ENCODE measurements at places on chromosomes 7 and 10. TPM values are rescaled to one million over a fixed set of nuclear protein-coding genes. Genes with fewer than 3 reads are reported as not detected.

- no peaks in the 10 kb centered on the region for H3K36me3 ChIP-seq
- H3K4me3 ChIP-seq, result no peak overlapping the region
- H3K27ac ChIP-seq, result no peak overlapping the region
Observed at GRCh38 chr7:108869070-108869469, 299.4 kb downstream of the DNAJB9 start.

DNA sequence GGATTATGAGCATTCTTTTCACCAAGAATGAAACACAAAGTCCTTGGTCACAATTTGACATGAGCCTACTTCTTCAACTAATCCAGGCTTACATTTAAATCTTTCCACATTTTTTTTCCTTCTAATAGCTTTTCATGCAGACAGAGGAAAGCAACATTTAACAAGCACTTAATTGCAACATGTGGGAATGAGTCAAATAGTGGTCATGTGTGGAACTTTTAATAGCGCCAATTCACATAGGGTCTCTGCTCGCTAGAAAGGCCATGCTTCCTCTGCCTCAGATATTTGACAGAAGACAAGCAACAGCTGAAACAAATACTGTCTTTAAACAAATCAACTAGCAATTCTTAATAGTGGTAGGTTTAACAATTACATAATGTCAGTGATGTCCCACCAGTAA is 285.9 kb upstream of the ETV1 start:
- no peaks in the 10 kb centered on the region for H3K27me3 ChIP-seq
- H3K4me1 ChIP-seq, result no peaks in the 10 kb centered on the region
- no peak for DNase-seq
- no peak overlapping the region for H3K4me3 ChIP-seq
- no peaks in the 10 kb centered on the region for H3K36me3 ChIP-seq
- no peak overlapping the region for H3K27ac ChIP-seq

DNA sequence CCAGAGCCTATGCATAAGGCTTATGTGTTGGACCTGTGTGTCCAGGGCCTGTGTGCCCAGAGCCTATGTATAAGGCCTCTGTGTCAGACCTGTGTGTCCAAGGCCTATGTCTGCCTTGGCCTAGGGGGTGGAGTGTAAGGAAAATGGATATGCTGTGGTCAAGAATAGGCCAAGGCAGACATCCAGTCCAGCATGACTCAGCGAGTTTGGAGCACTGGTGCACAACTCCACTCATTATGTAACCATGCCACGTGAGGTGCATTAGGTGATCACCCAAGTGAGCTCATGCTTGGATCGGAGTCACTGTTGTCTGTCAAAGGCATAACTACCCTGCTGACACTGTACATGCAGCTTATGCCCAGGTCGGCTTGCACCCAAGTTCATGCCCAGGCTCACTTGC is 238.9 kb downstream of the CACNA2D1 start:
- no peak overlapping the region for H3K4me3 ChIP-seq
- peaks cover 4% of the 10 kb centered on the region for H3K4me1 ChIP-seq
- H3K36me3 ChIP-seq, result no peaks in the 10 kb centered on the region
- H3K27me3 ChIP-seq, result no peaks in the 10 kb centered on the region

GRCh38 chr10:38143587-38143986 is 49.5 kb downstream of the ZNF37A start:
- H3K27me3 ChIP-seq, result no peaks in the 10 kb centered on the region
- H3K4me1 ChIP-seq, result no peaks in the 10 kb centered on the region
- H3K36me3 ChIP-seq, result peaks cover 4% of the 10 kb centered on the region
- no peak for DNase-seq

The WDR91 gene
- 10.0 TPM for total RNA-seq

DNA sequence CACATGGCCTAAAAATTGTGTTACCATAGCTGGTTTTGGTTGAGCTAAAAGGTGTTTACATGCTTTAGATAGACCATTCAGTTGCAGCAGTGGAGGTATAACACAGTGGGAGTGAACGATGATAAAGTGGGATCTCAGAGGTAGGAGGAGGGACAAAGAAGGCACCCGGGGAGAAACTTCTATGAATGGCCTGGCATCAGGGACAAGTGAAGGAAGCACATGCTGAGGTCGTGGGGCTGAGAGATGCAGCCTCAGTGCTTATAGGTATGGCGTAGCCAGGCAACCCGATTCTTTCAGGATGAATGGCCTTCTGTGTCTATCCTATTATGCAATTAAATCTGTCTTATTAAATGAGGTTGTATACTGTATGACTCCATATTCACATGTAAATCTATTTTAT is 3.9 kb upstream of the CDK6 start:
- peaks cover 7% of the 10 kb centered on the region for H3K4me1 ChIP-seq
- no peak overlapping the region for H3K27ac ChIP-seq
- no peak for DNase-seq

- H3K36me3 ChIP-seq, result no peaks in the 10 kb centered on the region
- no peaks in the 10 kb centered on the region for H3K4me1 ChIP-seq
- no peak overlapping the region for H3K27ac ChIP-seq
- no peak for DNase-seq
- H3K4me3 ChIP-seq, result no peak overlapping the region
- peaks cover 7% of the 10 kb centered on the region for H3K27me3 ChIP-seq
Observed at GRCh38 chr7:37786741-37787569, 61.4 kb upstream of the NME8 start.

GRCh38 chr10:125605167-125605566 is 77.8 kb downstream of the TEX36 start:
- no peak overlapping the region for H3K4me3 ChIP-seq
- DNase-seq, result no peak
- H3K27me3 ChIP-seq, result no peaks in the 10 kb centered on the region
- no peaks in the 10 kb centered on the region for H3K36me3 ChIP-seq
- peaks cover 4% of the 10 kb centered on the region for H3K4me1 ChIP-seq

The CLEC5A gene
- total RNA-seq, result not detected

The PRKG1 gene
- total RNA-seq, result 12.3 TPM

The TRIM50 gene
- total RNA-seq, result 4.6 TPM

The TMEM236 gene
- total RNA-seq, result 11.6 TPM

- H3K4me1 ChIP-seq, result peaks cover 13% of the 10 kb centered on the region
- no peak for DNase-seq
- no peaks in the 10 kb centered on the region for H3K36me3 ChIP-seq
- H3K27ac ChIP-seq, result no peak overlapping the region
- no peak overlapping the region for H3K4me3 ChIP-seq
- no peaks in the 10 kb centered on the region for H3K27me3 ChIP-seq
Observed at GRCh38 chr10:87850742-87851205, 12.6 kb downstream of the KLLN start.

DNA sequence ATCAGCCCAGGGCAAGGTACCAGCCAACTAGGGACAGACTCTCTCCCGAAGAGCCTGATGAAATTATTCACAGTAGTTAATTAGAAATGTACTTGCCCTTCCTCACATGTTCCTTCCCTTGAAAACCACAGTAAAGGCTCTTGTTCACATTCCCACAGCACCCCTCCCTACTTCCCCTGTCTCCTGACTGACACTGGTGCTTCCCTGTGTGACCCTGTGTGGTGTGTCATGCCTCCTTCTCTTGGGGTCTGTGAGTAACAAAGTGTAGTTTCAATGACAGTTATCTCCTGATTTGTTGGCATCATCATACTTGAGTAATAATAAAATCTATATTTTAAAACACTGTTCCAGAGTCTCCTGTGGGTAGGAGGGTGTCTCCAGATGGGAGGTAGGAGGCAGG is 209.7 kb downstream of the ABCA13 start:
- DNase-seq, result no peak
- no peaks in the 10 kb centered on the region for H3K4me1 ChIP-seq
- H3K27me3 ChIP-seq, result no peaks in the 10 kb centered on the region
- H3K27ac ChIP-seq, result no peak overlapping the region

DNA sequence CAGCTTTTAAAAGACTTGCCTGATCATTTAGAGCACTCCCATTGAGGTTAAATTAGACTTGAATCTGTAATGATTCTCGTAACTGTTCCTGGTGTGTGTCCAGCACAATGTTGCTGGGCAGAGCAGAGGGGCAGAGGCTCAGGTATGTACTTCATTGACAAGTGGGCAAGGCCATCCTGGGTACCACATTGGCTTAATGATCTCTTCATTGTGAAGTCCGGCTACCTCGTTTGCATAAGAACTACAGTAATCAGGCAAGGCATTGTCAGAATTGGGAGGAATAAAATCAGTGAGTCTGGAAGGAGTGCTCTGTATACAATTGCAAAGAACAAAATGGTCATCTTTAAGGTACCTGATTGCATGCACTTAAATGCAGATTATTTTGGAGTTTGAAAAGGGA is 6.1 kb downstream of the RPS24 start:
- H3K36me3 ChIP-seq, result peaks cover 57% of the 10 kb centered on the region
- H3K4me1 ChIP-seq, result peaks cover 77% of the 10 kb centered on the region
- no peak for DNase-seq
- no peaks in the 10 kb centered on the region for H3K27me3 ChIP-seq

- H3K36me3 ChIP-seq, result peaks cover 18% of the 10 kb centered on the region
- H3K27ac ChIP-seq, result no peak overlapping the region
- no peak overlapping the region for H3K4me3 ChIP-seq
- DNase-seq, result no peak
- peaks cover 35% of the 10 kb centered on the region for H3K4me1 ChIP-seq
Observed at GRCh38 chr7:116776046-116776445, 86.3 kb upstream of the CAPZA2 start.

The GJD4 gene
- 0.17 TPM for total RNA-seq

DNA sequence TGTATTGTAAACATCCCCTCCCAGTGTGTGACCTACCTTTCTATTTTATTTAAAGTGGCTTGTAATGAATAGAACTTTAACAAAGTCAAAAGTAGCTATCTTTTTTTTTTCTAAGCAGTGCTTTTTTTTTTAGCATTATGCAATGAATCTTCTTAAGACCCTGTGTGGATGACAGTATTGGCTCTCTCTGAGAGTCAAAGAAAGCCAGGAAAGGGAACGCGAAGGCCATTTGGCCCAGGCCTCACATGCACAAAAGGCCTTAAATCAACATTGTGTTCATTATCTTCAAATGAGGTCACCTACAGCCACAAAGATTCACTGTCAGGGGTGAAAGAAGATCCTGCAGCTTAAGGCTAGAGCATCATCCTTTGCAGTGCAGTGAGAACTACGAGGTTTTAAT is 721.5 kb downstream of the GRID1 start:
- no peak overlapping the region for H3K4me3 ChIP-seq
- no peak for DNase-seq
- H3K27ac ChIP-seq, result no peak overlapping the region

The VWA2 gene
- 2.9 TPM for total RNA-seq

The OR9A2 gene
- total RNA-seq, result not detected

DNA sequence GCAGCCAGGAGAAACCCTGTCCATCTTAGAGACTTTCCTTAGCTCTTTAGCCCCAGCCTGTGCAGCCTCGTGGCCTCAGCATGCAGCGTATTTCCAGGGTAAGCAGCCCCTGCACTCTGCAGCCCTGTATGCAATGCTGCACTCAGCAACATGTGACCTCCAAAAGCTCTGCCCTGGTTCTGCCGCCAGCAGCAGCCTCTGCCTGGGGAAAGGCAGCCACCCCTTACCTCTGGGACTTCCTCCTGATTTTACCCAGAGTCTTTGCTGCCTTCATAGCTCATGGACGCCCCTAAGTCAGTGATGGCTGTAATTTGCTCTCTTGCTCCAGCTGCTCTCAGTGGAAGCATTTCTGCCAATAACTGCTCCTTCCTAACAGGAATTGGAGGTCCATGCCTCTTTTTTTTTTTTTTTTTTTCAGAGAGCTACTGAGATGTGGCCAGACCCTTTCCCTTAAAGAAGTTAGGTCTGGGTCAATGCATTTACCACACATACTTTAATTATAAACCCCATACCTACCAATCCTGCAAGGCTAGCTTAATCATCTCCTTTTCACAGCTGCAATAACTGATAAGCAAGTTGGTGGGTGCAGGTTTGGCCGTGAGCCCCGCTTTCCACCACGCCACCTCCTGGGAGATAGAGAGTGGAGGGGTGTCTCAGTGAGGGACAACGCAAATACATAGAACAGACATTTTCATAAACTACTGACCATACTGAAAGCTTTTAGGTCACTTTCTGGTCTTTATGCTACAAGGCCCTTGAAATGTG is 71.7 kb downstream of the RAMP3 start:
- no peaks in the 10 kb centered on the region for H3K4me1 ChIP-seq
- H3K36me3 ChIP-seq, result no peaks in the 10 kb centered on the region
- H3K4me3 ChIP-seq, result no peak overlapping the region
- no peak overlapping the region for H3K27ac ChIP-seq
- DNase-seq, result no peak

The UBE2D1 gene
- 34.2 TPM for total RNA-seq

GRCh38 chr10:86545101-86545500 is 23.5 kb upstream of the WAPL start:
- no peak for DNase-seq
- no peaks in the 10 kb centered on the region for H3K36me3 ChIP-seq
- H3K4me3 ChIP-seq, result no peak overlapping the region
- no peak overlapping the region for H3K27ac ChIP-seq

DNA sequence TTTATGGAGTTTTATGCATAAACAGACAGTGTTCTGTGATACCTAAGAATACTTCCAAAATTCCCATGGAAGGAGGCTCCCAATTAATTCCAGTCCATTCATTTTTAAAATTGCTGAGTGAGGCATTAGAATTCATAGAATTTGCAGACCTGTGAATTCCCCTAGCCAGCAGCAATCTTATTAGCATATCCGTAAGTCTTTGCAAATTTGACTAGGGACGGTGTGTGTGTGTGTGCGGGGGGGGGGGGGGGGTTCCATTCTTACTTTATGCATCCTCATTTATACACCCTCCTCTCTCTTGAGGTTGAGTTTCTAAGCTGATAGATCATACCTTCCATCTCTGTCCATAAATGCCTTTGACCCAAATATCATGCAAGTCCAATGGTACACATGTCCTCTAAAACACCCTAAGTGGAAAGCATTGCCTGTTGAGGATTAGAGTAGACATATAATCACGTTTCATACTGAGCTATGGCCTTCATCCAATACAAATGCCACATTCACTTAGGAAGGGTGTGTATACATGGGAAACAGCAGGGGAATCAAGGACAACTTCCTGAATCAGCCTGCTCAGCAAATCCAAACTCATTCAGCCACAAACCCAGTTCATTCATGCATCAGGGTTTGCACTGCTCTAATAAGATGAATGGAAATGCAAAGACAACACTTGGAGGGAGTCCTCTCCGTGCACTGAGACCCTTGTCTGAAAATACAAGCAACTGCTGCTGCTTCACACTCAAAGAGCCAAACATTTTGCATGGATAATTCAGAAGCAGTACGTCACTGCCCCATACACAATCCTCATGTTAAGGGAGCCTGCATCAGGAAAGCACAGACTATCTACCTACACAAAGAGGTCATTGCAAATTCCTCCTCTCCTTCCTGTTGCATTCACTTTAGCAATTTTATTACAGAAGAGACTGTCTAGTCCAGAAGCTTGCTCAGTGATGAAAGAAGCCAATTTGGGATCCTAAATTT is 350.8 kb downstream of the KCNMA1 start:
- no peaks in the 10 kb centered on the region for H3K36me3 ChIP-seq
- H3K27ac ChIP-seq, result peak overlapping the region; percentile 48
- peaks cover 18% of the 10 kb centered on the region for H3K27me3 ChIP-seq
- no peak for DNase-seq
- H3K4me3 ChIP-seq, result no peak overlapping the region
- H3K4me1 ChIP-seq, result peaks cover 51% of the 10 kb centered on the region

The UPK3BL2 gene
- total RNA-seq, result 19.8 TPM

GRCh38 chr7:130926001-130926691 is 192.1 kb upstream of the KLF14 start:
- H3K27ac ChIP-seq, result peak overlapping the region; percentile 72
- no peak overlapping the region for H3K4me3 ChIP-seq
- H3K4me1 ChIP-seq, result peaks cover 37% of the 10 kb centered on the region
- H3K27me3 ChIP-seq, result no peaks in the 10 kb centered on the region
- H3K36me3 ChIP-seq, result no peaks in the 10 kb centered on the region

- H3K27me3 ChIP-seq, result peaks cover 46% of the 10 kb centered on the region
- peak overlapping the region; percentile 94 for H3K4me3 ChIP-seq
- peak; percentile 69 for DNase-seq
Observed at GRCh38 chr10:52308251-52309031, 5.6 kb upstream of the DKK1 start.

- peaks cover 3% of the 10 kb centered on the region for H3K27me3 ChIP-seq
- DNase-seq, result no peak
- no peaks in the 10 kb centered on the region for H3K36me3 ChIP-seq
- H3K4me3 ChIP-seq, result no peak overlapping the region
Observed at GRCh38 chr10:27944005-27944404, 54.9 kb downstream of the ODAD2 start.
